HFF-Myc (cell line): ENCODE measurements at places on chromosomes 7 and 10.

- no peak for DNase-seq
Measured at GRCh38 chr7:70616211-70616610, 515.7 kb upstream of the GALNT17 start.

DNA sequence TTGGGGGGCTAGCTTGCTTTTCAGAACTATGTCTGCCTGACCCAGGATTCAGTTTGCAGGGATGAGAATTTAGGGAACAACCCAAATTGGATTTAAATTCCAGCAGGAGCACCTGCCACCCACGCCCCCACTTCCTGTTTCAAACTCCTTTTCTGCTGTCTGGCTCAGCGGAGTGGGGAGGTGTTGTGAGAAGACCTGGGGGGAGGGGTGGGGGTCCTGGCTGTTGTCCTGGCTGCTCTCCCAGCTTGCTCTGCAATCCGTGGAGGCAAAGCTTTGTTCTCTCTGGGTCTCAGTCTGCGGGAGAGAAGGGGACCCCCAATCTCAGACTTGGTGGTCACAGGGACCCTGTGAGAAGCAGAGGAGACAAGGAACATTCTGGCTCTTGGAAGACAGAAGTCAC is 799 bp downstream of the KCNK18 start:
- DNase-seq = no peak

GRCh38 chr7:25007668-25008067 is 27.7 kb upstream of the OSBPL3 start:
- DNase-seq = no peak

DNA sequence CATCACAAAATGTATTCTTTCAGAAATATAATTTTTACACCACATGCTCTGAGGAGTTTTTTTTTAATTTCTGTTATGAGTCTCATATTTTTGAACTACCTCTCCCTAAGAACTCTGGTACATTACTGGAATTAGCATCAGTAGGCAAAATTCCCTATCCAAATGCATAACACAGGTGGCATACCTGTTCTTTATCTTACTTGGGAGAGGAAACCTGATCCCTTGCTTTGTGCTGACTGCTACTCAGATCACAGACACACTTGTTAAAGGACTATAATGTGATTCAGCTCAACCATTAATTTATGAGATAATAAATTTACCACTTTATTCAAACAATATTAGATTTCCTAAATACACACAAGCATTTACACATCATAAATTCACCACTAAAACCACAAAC is 617.2 kb downstream of the GRM8 start:
- DNase-seq = no peak

- no peak for DNase-seq
Measured at GRCh38 chr10:100568912-100569311, 33.2 kb downstream of the HIF1AN start.

DNA sequence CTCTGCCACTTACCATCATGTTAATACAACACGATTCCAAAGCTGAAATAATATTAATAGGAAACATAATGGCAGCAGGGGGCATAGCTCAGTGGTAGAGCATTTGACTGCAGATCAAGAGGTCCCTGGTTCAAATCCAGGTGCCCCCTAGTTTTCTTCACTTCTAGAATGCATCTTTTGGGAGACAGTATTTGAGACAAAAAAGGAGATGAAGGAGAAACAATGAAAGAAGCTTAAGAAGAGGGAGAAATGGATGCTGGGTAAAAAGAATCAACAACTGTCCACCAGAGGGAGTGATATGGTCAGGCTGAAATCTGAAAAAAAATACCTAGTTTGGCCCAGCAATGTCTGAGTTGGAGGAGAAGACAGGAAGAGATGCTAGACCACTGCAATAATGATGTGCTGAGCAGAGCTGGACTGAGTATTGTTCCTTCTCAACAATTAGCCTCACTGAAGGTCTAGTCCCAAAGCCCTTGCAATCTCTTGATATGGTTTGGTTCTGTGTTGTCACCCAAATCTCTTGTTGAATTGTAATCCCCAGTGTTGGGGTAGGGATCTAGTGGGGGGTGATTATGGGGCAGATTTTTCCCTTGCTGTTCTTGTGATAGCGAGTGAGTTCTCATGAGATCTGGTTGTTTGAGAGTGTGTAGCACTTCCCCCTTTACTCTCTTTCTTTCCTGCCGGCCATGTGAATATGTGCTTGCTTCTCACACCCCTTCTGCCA is 48.3 kb downstream of the ZNF783 start:
- peak; percentile 57 for DNase-seq

- no peak for DNase-seq
Measured at GRCh38 chr7:44802418-44803025, 6.0 kb downstream of the PPIA start.

- no peak for DNase-seq
Measured at GRCh38 chr7:55592492-55592891, 20.2 kb upstream of the VOPP1 start.

DNA sequence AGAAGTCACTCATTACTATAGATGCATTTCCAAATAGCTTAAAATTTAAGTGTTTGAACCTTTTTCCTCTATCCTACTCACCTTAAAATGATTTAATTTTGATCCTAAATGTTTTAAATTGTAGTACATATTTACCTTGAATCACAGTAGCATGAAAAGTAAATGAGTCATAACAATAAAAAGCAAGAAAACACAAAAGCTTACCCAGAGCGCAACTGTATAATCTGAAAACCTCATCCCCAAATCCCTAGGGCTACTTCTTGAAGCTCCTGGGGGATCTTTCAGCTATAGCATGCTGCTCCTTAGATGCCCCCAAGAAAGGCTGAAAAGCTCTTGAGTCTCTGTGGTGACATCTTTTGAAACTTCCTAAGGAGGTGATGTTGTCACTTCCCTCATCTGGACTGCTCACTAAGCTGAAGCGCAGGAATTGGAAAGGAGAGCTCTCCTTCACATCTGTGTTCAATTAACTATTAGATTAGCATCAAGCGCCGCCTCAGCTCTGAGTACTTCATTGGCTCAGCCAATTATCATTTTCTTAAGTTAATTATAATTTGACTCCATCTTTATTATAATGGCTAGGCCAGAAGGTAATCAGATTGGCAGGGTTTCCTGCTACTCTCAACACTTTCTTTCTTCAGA is 60.2 kb downstream of the SEMA3E start:
- no peak for DNase-seq

- DNase-seq = no peak
Measured at GRCh38 chr7:12809476-12809875, 122.0 kb downstream of the ARL4A start.

- no peak for DNase-seq
Measured at GRCh38 chr7:155807065-155807671, 5.1 kb downstream of the SHH start.

DNA sequence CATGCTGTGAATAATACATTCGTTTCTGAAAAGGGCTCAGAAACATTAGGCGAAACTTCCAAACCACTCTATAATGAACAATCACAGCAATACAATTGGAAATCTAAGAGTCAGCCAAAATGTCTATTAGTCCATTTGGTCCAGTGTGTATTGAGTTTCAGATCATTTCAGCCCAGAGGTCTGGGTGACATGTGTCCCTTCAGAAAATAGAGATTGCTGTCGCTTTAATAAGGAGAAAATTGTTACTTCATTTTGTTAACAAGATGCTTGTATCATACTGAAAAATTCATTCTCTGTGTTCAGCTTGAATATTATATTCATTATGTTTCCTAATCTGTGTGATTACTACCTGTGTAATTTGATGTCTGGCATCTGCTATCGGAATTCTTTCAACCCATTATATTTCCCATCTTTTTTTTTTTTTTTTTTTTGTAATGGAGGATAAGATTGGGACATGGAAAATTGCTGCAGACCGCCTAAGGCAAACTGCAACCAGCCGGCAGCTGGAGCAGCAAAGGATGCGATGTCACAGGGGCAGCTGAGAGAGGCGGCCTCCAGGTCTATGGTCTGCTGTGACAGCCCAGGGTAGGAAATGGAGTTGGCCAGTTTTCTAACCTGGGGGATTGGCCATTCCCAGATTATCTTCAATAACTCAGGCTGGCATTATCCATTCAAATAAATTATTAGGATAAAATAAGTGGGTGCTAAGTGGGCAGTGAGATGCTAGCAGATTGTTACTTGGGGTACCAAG is 170.9 kb upstream of the NPVF start:
- no peak for DNase-seq

GRCh38 chr10:96466-96865 is 38.8 kb upstream of the ZMYND11 start:
- no peak for DNase-seq

DNA sequence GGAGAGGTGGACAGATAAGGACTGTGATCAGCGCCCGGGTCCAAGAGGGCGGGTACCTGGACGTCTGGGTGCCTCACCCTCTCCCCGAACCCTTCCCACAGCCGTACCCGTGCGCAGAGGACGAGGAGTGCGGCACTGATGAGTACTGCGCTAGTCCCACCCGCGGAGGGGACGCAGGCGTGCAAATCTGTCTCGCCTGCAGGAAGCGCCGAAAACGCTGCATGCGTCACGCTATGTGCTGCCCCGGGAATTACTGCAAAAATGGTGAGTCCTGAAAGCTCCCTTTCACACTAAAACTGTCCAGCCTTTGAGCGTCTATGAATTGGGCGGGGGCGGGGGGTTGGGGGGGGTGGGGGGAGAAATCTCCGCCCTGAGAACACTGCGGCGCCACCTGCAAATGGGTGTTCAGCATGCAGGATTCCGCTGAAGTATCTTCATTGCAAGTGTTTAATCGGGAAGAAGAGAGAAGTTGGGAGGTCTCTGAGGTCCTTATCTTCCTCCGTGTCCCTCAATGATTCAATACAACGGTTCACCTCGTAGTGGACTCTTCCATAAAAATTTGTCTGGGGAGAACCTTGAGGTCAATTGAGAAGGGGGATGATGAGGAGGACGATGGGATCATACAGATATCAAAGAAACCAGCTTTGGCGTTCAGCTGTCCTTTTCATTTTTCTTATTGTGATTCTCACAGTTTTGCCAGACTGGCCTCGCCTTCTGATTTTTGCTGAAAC is 906 bp downstream of the DKK1 start:
- no peak for DNase-seq

DNA sequence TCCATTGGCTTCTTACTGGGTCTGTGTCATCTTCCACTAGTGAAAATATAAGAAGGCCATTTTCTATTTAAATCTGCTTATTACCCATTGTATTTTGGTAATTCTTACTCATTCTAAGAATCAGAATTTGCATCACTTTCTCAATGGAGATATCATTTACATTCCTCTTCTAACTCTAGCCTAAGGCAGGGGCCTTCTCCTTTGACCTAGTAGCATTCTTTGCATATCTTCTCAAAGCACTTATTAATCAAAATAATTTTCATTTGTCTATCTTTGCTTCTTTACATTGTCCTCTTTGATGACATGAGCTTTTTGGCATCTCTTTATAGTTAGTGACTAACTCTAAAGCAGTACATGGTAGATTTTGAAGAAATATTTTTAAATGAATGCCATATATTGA is 400.9 kb upstream of the SEMA3D start:
- DNase-seq = no peak

GRCh38 chr7:93202594-93203250 is 23.5 kb downstream of the HEPACAM2 start:
- no peak for DNase-seq

GRCh38 chr7:116687801-116688201 is 15.8 kb downstream of the MET start:
- DNase-seq = peak; percentile 52

DNA sequence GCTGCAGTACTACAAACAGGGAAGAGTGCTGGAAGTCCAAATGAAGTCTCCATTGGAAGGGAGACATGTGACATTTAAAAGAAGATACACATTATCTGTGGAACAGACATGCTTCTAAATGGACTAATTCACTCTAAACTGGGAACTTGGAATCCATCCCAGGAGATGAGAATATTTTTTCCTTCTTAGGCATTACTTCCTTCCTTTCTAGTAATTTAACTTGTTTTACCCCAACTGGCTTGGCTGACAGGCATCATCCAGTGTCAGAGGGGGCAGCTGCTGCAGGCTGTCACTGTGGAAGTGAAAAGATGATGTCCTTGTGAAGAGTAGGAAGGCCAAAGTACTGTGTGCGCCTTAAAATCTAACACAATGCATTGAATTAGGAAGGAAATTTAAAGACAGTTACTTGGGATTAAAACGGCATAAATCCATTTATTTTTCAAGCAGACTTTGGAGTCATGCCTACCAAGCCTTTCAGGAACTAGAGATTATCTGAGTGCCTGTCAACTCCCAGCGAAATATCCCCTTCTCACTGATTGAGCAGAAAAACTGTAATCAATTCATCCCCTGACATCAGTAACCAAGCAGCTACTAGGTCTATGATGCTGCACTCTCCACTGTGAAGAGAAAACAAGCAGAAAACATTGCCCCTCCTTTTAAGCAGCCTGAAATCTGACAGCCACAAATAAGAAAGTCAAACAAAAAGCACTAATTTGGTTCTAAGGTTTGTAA is 161.2 kb downstream of the DGKI start:
- no peak for DNase-seq

- no peak for DNase-seq
Measured at GRCh38 chr7:538764-539685, 19.4 kb upstream of the PDGFA start.

- DNase-seq = no peak
Measured at GRCh38 chr10:97737770-97738265, 890 bp downstream of the ZFYVE27 start.

DNA sequence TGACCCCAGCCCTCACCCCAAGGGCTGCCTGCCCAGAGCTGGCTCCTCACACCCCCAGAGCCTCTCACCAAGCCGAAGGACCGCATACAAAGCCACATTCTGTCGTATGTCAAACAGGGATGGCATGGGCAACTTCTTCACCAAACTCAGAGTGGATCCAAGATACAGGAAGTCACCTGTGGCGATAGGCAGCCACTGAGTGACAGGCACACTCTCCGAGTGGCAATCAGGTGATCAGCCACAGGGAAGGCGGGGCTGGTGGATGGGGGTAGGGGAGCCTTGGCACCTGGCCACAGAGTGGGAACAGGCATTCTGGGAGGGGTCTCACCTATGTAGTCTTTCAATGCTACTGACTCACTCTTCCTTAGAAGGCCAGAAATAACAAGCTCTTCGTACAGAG is 7.1 kb upstream of the ASB10 start:
- DNase-seq = no peak

- DNase-seq = no peak
Measured at GRCh38 chr7:82449910-82450309, 6.3 kb upstream of the CACNA2D1 start.

GRCh38 chr7:115676080-115676479 is 354.5 kb downstream of the TFEC start:
- DNase-seq = no peak

DNA sequence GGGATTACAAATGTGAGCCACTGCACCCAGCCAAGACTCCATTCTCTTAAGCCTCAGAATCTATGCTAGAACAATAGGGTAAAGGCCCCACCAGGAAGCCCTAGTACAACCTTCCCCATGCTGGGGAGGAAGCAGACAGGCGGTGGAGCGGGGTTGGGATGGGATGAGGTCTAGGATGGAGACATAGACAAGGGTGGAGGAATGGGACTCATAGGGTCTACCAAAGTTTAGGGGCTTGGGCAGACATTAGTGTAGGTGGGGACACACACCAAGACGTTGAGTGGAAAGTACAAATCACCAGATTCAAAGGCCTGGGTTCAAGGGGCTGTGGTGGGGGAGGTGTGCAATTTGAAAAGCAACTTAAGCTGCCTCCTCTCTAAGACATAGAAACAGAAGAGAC is 19.3 kb downstream of the PRSS2 start:
- no peak for DNase-seq
